ENCODE measurements at places on chromosomes 2 and 18.
A peak's percentile ranks its signal among the peaks of the same experiment; 100 is the strongest.

DNA sequence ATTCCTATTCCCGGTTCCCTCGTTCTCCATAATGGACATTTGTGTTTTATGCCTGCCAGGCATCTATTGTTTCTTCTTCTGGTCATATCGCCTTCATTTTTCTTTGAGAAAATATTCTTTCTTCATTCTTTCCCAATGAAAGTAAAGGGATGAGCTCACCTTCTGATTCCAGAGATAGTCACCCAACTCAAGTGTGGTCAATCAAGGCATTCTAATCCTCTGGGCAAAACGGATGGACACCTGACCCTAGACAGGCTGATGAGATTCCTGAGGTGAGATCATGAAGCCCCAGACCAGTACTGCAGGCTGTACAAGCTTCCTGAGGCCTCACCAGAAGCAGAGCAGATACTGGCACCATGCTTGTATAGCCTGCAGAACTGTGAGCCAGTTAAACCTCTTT, 52.8 kb downstream of the GAD1 start:
- no peak for DNase-seq

GRCh38 chr18:55462652-55463051, 125.3 kb downstream of the TCF4 start:
- peak; percentile 72 for DNase-seq

DNA sequence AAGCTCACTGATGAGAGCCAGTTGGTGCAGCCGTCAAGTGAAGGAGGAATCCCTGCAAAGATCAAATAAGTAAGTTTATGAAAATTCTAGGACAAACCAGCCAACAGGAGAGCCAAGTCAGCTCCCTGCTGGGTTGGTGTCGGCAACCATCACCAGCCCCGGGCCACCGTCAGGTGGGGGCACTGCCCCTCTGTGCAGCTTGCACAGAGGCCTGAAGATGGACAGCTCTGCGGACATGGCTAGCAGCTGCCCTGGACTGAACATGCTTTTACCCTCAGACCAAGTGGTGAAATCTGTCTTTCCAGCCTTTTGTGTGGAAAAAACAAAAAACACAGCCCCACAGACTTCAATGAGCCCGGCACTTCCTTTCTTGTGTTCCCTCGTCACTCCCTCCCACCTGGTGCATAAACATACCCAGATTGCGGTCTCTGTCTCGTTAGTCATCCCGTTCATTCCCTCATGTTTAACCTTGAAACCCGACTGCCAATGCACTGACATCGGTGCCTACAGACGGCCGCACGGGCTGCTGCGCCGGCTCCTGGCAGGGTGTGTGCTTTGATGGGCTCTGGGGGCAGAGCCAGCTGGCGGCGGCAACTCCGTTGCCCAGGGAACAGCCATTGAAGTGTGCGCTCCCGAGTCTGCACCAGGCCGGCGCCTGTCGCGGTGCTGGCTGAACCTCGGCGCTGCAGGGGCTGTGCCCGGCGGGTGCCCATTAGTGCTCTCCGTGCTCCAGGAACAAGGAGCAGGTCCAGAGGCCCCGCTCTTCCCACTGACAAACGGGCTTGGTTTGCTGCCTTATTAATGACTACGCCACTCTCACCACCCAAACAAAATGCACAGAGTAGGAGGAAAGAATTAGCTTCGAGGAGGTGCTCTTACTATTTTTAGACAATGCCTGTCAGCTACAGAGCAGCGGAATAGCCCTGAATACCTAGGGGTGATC, 95.3 kb downstream of the EIPR1 start:
- peak; percentile 46 for DNase-seq

DNA sequence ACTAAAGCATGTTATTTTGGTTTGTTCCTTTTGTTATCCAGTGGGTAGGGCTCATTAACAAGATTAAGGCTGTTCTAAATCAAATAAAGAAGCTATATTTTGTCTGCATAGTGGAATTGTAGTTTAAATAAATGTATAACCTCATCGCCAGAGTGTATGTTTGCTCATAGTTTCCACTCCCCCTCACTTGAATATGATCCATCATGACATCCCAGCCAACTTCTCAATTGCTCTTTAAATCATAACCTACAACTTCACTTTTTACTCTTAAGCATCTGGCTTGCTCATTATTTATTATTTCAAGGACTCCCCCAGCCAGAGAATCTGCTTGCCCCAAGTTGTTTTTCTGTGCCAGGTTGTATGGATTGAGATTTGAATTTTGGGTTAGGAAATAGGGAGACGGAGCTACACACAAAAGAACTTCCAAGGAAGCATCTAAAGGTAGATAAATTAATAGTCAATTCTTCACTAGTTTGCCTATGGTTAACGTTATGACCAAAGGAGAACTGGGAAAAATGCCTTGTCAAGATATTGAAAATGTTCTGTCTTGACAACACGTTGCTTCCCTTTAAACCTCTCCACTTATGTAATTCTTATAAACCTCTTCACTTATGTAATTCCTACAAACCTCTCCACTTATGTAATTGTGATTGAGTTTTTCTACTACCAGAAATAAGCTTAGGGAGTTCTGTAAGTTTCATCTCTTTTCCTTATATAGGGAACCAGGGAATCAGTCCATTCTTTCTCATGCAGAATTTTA, 55.4 kb upstream of the UPP2 start:
- no peak for DNase-seq

DNA sequence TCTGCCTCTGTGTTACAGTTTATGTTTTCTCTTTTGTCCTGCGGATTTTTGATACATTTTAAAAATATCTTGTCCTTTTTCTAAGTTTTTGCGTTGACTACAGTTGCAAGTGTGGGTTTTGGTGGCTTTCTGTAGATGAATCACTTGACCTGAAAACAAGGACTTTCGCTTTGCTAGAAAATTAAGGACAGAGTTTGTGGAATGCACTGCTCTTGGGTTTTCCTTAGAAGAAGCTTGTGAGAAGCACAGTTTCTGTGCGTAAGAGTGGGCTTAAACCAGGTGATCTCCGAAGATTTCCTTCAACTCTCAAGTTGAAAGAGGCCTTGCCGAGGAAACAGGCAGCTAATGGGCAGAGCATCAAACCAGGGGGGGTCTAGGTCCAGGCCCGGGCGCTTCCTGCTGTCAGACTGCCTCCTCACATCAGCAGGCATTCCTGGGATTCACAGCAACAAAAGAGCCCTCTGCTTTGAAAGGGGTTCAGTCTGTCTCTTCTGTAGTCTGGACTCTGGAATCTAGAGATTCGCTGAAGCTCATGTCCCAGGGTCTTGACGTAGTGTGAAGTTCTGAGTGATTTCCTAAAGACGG, 17.3 kb downstream of the NCK2 start:
- no peak for DNase-seq

DNA sequence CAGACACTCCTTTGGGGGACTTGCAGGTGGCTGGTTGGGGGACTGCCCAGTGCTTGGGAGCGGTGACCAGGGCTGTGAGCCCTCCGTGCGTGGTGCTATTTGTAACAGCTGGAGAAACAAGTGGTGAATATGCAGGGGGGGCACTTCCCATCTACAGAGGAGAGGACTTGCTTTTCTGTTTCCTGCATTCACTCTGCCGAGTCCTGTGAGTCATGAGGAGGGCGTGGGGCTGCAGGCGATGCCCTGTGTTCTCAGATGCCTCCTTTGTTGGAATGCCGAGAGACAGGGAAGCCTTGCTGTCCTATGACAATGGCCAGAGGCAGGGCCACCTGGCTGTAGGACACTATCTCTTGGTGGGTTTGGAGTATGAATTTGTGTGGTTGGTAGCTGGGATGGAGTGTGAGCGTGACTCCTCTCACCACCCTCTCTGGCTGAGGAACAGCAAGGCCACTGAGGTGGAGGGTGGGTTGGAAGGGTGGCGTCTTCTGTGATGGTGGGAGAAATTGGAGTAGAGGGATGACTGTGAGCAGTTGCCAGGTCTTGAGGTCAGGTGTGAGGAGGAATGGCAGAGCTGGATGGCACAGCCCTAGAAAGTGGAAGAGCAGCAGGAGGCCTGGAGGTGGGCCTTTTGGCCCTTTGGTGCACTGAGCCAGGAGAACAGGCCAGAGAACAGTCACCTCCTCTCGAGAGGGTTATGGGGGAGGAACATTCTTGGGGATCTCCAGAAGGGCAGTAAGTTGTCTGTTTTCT, 24.3 kb downstream of the FHOD3 start:
- no peak for DNase-seq

DNA sequence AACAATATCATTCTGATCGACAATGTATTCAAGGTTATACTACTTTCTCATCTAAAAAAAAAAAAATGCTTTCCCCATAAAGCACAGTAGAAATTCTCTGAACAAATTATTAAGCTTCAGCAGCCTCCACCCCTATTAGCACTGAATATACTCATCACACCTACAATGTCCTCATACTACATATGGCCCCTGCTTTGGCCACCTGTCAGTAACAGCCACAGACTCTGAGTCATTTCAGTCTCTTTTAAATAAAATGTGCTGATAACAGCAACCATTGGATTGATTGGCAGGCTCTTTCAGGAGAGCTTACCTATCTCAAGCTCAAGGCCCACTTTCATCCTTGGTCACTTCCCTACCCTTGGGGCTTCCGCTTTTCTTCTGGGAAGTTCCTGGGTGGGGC, 236.7 kb downstream of the TMX3 start:
- DNase-seq, result peak; percentile 5

- DNase-seq, result no peak
Measured at GRCh38 chr2:222480497-222480896, 56.2 kb downstream of the SGPP2 start.

GRCh38 chr18:23495723-23496440, 7.4 kb upstream of the RMC1 start:
- DNase-seq, result no peak

DNA sequence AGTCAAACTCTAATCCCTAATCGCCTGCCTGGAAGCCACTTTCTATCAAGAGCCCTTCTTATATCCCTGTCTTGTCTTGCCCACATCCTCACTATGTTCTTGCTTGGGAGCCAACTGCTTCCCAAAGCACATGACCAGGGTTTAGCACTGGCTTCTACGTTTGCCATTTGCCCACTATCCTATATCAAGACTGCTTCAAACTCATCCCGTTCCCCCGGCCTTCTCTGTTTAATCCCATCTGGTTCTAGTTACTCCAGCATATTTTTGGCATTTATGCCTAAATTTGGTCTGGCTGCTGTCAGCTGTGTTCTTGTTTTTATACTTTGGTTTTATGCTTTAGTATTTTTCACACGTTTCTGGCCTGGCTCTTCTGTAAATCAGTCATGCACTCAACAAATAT, 40.2 kb downstream of the POLR1A start:
- no peak for DNase-seq

- no peak for DNase-seq
Measured at GRCh38 chr2:26462511-26463243, 15.2 kb downstream of the OTOF start.

DNA sequence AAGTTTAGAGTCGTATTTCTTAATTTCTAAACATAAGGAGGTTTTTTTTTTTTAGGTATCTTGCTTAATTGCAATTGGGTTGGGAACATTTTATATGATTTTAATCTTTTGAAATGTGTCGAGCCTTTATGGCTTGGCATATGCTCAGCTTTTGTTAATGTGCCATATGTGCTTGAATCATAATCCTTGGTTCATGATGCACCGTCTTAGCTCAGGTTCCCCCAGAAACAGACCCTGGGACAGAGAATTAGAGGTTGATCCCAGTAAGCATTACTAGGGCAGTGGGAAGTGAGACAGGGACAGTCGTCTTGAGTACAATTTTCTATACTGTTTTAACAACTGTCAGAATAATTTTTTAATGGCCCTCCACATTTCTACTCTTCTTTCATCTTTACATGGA, 9.3 kb downstream of the CHCHD5 start:
- DNase-seq, result peak; percentile 78

- no peak for DNase-seq
Measured at GRCh38 chr18:33424266-33424946, 16.1 kb downstream of the CCDC178 start.

GRCh38 chr18:21598726-21599584, 1.5 kb downstream of the ESCO1 start:
- no peak for DNase-seq

DNA sequence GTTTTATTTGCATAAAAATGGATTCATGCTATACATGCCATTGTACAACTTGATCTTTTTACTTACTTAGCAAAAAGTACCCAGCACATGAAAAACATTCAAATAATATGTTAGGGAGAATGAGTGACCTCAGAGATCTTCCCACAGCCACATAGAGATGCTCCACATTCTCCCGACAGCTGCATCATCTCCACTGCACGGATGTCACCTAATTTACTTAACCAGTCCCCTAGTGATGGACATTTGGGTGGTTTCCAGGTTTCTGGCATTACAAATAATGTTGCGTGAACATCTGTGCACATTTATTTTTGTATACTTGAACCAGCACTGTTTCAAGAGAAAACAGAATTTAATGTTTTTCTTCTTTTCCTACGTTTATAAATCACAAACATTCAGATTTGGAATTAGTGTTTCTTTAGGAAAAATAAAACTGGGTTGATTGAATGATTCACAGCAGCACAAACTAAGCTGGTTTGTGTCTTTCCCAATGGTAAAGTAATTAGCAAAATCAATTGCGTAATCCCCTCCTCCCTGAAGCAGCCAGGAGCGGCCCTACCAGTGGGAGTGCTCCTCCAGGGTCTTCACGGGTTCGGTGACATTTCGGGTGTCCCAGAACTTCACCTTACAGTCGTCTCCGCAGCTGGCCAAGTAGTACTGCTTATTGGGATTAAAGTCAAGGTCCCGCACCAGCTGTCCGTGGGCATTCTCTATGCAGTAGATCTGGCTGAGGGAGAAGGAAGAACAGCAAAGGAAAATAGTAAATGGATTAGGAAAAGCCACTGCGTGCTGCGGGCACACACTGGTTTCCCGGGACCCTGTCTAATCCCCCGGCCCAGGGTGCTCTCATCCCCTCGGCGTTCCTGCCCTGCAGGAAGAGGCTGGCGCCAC, 183.9 kb downstream of the EIPR1 start:
- no peak for DNase-seq

- DNase-seq, result no peak
Measured at GRCh38 chr2:45974762-45975408, 322.3 kb upstream of the EPAS1 start.

DNA sequence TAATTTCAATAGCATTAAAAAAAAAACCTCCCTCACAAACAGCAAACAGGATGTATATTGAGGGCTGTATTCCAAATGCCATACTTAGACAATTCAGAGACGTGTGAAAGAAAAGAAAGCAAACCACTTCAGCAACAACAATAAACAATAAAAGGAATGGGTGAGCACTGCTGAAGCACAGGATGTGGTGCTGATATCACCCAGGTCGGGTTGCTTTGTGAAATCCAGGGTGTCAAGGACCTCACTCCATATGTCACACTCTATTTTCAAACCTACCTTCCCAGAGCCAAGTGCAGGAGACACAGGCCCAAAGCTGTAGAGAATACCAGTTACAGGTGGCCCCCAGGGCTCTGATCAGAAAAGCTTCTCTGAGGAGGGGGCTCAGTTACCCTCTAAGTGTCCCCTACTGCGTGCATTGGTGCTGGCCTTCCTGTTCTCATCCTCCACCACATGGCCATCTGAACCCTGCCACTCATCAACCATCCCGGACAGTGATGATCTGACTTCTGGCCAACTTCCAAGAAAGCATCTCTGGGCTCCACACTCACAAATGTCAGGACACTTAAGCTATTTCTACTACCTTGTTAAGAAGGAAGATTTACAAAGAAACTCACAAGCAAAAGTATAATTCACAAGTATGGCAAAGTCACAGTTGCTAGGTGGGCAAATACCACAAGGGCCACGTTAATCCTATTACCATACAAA, 363.0 kb downstream of the SS18 start:
- peak; percentile 81 for DNase-seq

Measured in NCI-H524 treated with DMSO at 0.1 percent for 48 hours (cell line).